Pons (tissue), 1 donor: ENCODE measurements at places on chromosomes 16 and 17.
A peak's percentile ranks its signal among the peaks of the same experiment; 100 is the strongest.

GRCh38 chr17:47708312-47708863, 14.4 kb downstream of the TBKBP1 start:
- no peak for DNase-seq

DNA sequence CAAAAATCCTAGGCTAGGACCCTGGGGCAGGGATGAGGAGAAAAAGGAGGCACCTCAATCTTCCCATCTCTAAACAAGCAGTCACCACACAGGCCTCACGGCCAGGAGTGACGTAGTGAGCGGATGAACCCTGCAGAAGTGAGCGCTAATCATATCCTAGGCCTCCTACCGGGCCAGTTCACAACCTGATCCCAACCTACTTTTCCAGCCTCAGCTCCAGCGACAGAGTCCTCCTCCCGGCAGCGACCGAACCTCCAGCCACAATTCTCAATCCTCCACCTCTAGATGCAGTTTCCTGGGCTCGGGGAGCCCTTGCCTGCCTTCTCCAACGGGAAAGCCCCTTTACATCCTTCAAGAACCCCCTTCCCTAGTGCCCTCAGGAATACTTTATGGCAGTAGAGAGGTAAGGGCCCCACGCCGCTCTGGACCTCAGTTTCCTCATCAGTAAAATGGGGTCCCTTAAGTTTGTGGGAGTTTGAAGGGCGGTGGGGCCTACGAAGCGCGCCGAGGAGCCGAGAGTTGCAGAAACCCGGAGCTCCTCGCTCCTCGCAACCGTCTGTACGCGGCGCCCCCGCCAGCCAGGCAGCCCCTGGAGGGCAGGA, 1.4 kb downstream of the ZNF668 start:
- DNase-seq: peak; percentile 26

- no peak for DNase-seq
Measured at GRCh38 chr17:43216762-43217613, 5.3 kb downstream of the TMEM106A start.

- no peak for DNase-seq
Measured at GRCh38 chr17:9905902-9906301, 831 bp upstream of the RCVRN start.

GRCh38 chr17:50182783-50183420, 17.1 kb downstream of the SGCA start:
- no peak for DNase-seq

GRCh38 chr17:20281860-20282259, 185.5 kb downstream of the LGALS9B start:
- DNase-seq: peak; percentile 76

GRCh38 chr17:44847586-44847985, at the start of gene HIGD1B:
HIGD1B (plus strand) TSS chr17:44847883; CDS start chr17:44848153, 270 bp downstream.
- no peak for DNase-seq

GRCh38 chr16:86044241-86044671, 145.3 kb downstream of the IRF8 start:
- no peak for DNase-seq
